ENCODE measurements at places on chromosomes 1 and 21. TPM values are rescaled to one million over a fixed set of nuclear protein-coding genes. Genes with fewer than 3 reads are reported as not detected.
A peak's percentile ranks its signal among the peaks of the same experiment; 100 is the strongest.

GRCh38 chr1:151827853-151828252 is 3.7 kb downstream of the RORC start:
- H3K27ac ChIP-seq = peak overlapping the region; percentile 78
- no peak for DNase-seq
- no peak overlapping the region for H3K4me3 ChIP-seq
- no peaks in the 10 kb centered on the region for H3K27me3 ChIP-seq
- H3K4me1 ChIP-seq = peaks cover 70% of the 10 kb centered on the region

Gene LIN28A
- 0.95 TPM for total RNA-seq

Gene LCE3E
- not detected for total RNA-seq

DNA sequence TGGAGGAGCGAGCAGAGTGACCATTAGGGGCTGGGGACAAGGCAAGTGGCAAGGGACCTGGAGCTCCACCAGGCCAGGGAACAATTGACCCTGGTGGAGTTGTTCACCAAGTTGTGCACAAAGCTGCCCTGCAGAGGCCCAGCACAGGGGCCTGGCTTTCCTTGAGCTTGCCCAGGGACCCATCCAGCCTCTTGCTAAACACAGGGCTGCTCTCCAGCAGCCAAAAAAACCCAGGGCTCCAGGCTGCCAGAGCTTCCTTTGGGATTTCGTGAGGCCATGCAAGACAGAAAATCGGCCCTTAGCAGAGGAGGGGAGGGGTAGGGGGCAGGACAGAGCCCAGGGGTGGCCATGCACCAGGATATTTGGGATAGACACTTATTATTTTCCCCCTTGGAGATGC is 32.6 kb downstream of the LRP8 start:
- H3K4me3 ChIP-seq = no peak overlapping the region
- H3K27me3 ChIP-seq = no peaks in the 10 kb centered on the region

- peaks cover 6% of the 10 kb centered on the region for H3K36me3 ChIP-seq
- no peak overlapping the region for H3K27ac ChIP-seq
Observed at GRCh38 chr1:156048663-156049258, 4.8 kb downstream of the UBQLN4 start.

DNA sequence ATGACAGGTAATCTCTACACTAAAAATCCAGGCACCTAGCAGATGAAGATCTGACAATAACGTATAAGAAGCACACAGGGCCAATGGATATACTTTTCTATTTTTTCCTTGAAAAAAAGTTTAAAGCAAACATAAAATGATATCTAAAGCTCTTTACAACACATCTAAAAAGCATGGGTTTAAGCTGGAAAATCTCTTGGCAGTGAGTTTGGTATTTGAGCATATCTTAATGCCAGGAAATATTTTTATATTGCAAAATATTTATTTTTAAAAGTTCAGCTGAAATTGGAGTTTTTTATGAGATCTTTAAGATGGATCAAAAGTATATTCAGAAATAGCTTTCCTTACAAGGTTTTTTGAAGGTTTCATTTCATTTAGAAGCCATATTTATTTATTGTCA is 40.5 kb downstream of the SLC5A9 start:
- H3K4me1 ChIP-seq = no peaks in the 10 kb centered on the region
- no peak overlapping the region for H3K27ac ChIP-seq
- no peak for DNase-seq
- no peaks in the 10 kb centered on the region for H3K36me3 ChIP-seq

- no peaks in the 10 kb centered on the region for H3K36me3 ChIP-seq
- peaks cover 8% of the 10 kb centered on the region for H3K4me1 ChIP-seq
- no peaks in the 10 kb centered on the region for H3K27me3 ChIP-seq
- DNase-seq = no peak
- no peak overlapping the region for H3K4me3 ChIP-seq
Observed at GRCh38 chr1:192512426-192513162, 63.0 kb upstream of the RGS1 start.

Gene OR2L8
- not detected for total RNA-seq

- H3K4me3 ChIP-seq = no peak overlapping the region
- H3K36me3 ChIP-seq = no peaks in the 10 kb centered on the region
- H3K27me3 ChIP-seq = peaks cover 64% of the 10 kb centered on the region
- no peak overlapping the region for H3K27ac ChIP-seq
- no peak for DNase-seq
Observed at GRCh38 chr1:30872948-30873263, 35.7 kb downstream of the SDC3 start.

DNA sequence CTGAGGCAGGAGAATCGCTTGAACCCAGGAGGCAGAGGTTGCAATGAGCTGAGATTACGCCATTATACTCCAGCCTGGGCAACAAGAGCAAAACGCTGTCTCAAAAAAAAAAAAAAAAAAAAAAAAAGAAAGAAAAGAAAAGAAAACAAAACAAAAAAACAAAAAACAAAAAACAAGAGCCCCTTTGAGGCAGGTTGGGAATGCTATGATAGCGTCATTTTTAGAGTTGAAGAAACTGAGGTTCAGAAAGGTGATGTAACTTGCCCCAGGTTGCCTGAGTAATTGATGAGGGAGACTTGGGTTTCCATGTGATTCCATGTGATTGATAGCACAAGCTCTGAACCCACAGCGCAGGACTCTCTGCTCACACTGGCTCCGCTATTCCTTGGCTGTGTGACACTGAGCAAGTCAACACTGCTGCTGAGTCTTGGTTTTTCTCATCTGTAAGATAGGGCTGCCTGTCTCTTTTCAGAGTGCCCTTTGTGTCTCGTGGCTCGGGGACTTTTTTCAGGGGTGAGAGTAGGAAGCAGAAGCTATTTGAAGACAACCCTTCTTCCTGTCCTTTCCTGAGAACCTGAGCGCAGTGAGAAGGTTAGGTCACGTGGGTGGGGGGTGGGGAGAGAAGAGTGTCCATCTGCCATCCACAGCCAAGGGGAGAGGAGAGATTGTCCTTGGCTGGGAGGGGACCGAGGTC is 2.5 kb downstream of the CNR2 start:
- H3K27ac ChIP-seq = peak overlapping the region; percentile 43
- H3K4me3 ChIP-seq = no peak overlapping the region
- no peaks in the 10 kb centered on the region for H3K27me3 ChIP-seq
- H3K36me3 ChIP-seq = no peaks in the 10 kb centered on the region

- DNase-seq = no peak
- H3K27me3 ChIP-seq = no peaks in the 10 kb centered on the region
- H3K4me3 ChIP-seq = no peak overlapping the region
- no peak overlapping the region for H3K27ac ChIP-seq
- H3K36me3 ChIP-seq = no peaks in the 10 kb centered on the region
- no peaks in the 10 kb centered on the region for H3K4me1 ChIP-seq
Observed at GRCh38 chr1:119453021-119453420, 38.1 kb downstream of the HSD3B2 start.

Gene DNAI4
- 11.7 TPM for total RNA-seq

DNA sequence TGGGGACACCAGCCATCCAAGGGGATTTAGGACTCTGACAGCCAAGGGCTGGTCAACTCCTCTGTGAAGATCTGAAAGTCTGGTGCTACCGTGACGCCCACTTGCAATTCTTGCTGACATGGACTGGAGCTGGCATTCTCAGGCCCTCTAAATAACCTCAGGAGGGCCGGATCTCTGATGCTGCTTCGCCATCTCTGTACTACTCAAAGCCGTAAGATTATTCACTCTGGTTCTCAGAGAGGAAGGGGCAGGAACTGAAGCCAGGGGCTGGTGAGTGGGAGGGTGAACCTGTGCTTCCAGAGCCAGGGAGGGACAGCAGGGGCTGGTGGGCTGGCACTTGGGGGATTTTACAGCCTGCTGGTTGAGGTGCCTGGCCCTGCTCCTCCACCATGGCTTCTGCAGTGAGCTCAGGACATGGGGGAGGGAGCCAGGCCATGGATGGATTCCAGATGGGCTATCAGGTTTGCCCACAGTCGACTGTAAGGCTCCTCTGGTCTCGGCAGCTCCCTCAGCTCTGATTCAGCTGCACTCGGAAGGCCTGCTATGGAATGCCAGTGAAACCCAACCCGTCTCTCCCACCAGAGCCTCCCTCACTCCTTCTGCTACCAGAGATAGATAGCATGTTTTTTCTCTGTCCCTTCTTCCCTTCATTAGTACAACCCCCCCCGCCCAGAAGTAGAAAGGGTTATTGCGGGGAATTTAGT is 84.5 kb downstream of the PLXNA2 start:
- H3K27me3 ChIP-seq = peaks cover 19% of the 10 kb centered on the region
- H3K4me1 ChIP-seq = no peaks in the 10 kb centered on the region
- no peak overlapping the region for H3K27ac ChIP-seq
- DNase-seq = no peak
- no peak overlapping the region for H3K4me3 ChIP-seq

- no peaks in the 10 kb centered on the region for H3K4me1 ChIP-seq
- no peak overlapping the region for H3K27ac ChIP-seq
- H3K36me3 ChIP-seq = no peaks in the 10 kb centered on the region
Observed at GRCh38 chr1:189275796-189276195, 1201.9 kb downstream of the BRINP3 start.

Gene LCE2A
- not detected for total RNA-seq

GRCh38 chr1:152621993-152622392 is 910 bp downstream of the LCE3A start:
- no peaks in the 10 kb centered on the region for H3K4me1 ChIP-seq
- DNase-seq = no peak
- no peaks in the 10 kb centered on the region for H3K27me3 ChIP-seq
- H3K4me3 ChIP-seq = no peak overlapping the region
- no peak overlapping the region for H3K27ac ChIP-seq

- no peak for DNase-seq
- no peaks in the 10 kb centered on the region for H3K36me3 ChIP-seq
- no peaks in the 10 kb centered on the region for H3K4me1 ChIP-seq
- H3K4me3 ChIP-seq = no peak overlapping the region
Observed at GRCh38 chr1:77538956-77539518, 143.4 kb downstream of the ZZZ3 start.

- H3K4me1 ChIP-seq = no peaks in the 10 kb centered on the region
- H3K27me3 ChIP-seq = peaks cover 4% of the 10 kb centered on the region
- H3K4me3 ChIP-seq = no peak overlapping the region
- no peaks in the 10 kb centered on the region for H3K36me3 ChIP-seq
Observed at GRCh38 chr1:209107535-209107934, 476.0 kb upstream of the CAMK1G start.

Gene KCNA10
- not detected for total RNA-seq

DNA sequence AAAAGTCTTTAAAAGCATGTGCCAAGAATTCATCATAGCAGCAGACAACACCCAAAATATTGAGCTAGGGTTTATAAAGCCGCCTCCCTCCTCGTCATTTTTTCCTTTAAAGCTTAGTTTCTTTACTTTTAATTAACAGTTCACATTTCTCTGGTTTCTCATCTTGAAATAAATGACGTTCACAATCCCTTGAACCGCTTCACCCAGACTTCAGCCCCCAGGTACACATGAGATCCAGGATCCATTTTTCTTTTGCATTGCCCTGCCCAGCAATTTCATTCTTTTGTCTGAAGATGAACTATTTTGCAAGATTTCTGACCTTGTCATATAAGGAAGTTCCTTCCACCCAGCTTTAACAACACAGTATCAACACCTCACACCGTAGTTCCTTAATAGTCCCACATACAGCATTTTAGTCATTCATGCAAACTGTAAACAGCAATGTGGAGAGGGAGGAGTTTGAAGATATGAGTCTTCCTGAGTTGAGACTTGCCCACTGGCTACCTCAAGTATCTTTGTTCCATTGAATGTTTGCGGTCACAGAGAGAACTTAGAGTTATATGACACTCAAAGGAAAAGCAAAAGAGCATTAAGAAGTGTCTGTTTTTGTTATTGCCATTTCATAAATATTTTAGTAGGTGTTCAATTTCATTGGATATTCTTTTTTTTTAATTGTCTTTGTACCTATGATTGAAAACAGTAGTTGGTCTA is 35.3 kb upstream of the CACYBP start:
- H3K27me3 ChIP-seq = no peaks in the 10 kb centered on the region
- H3K27ac ChIP-seq = peak overlapping the region; percentile 81
- DNase-seq = no peak
- peaks cover 48% of the 10 kb centered on the region for H3K4me1 ChIP-seq

GRCh38 chr1:32518976-32519375 is 20.3 kb upstream of the ZBTB8A start:
- H3K4me1 ChIP-seq = no peaks in the 10 kb centered on the region
- H3K36me3 ChIP-seq = no peaks in the 10 kb centered on the region
- DNase-seq = no peak
- no peak overlapping the region for H3K27ac ChIP-seq
- no peaks in the 10 kb centered on the region for H3K27me3 ChIP-seq

Gene WNT3A
- total RNA-seq = 0.10 TPM

DNA sequence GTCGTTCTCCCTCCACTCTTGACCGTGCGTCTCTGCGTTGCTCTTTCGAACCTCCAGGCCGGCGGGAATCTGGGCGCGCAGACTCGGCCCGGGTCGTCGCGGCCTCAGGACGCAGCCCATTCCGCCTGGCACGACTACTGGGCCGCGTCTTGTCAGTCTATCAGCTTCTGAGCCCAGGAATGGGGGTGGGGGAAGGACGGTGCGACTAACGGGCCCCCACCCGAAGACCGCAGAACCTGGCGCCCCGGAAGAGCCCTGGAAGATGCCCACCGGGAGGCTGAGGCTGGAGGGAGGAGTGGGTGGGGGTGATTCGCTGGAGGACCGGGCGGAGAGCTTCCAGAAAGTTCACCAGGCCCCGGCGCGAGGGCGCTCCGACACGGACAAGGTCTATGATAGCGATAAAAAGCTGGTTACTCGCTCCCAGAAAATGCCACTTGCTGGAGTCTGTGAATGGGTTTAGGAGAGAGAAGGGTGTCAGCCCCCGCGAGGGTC is 1.7 kb upstream of the DMRTA2 start:
- no peak overlapping the region for H3K4me3 ChIP-seq
- H3K27ac ChIP-seq = no peak overlapping the region
- H3K36me3 ChIP-seq = no peaks in the 10 kb centered on the region
- DNase-seq = no peak

DNA sequence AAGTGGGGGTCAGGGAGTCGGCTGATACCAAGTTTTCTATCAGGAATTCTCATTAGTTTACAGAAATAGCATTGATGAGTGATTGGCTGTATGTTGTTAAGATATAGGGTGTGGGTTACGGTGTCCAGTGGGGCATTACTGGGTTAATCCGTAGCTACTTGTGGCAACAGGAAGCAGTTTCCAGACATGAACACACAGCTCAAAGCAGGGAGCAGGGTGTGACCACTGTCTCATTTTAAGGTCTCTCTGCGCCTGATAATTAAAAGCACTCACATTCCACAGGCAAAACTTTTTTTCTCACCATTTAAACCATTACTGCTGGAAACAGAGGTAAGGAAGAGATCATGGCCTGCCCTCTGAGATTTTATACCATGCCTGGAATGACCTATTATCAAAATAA is 114.9 kb downstream of the SIK1 start:
- peaks cover 4% of the 10 kb centered on the region for H3K4me1 ChIP-seq
- H3K27ac ChIP-seq = no peak overlapping the region
- no peak overlapping the region for H3K4me3 ChIP-seq
- H3K36me3 ChIP-seq = no peaks in the 10 kb centered on the region
- H3K27me3 ChIP-seq = no peaks in the 10 kb centered on the region

- no peak overlapping the region for H3K4me3 ChIP-seq
- no peaks in the 10 kb centered on the region for H3K4me1 ChIP-seq
- H3K36me3 ChIP-seq = no peaks in the 10 kb centered on the region
- no peak for DNase-seq
- no peak overlapping the region for H3K27ac ChIP-seq
- no peaks in the 10 kb centered on the region for H3K27me3 ChIP-seq
Observed at GRCh38 chr1:62528015-62528414, 69.3 kb upstream of the ANGPTL3 start.

Gene AMY1A
- total RNA-seq = not detected

Gene LAX1
- total RNA-seq = 20.0 TPM
